ENCODE measurements at places on chromosomes 6 and 20.

DNA sequence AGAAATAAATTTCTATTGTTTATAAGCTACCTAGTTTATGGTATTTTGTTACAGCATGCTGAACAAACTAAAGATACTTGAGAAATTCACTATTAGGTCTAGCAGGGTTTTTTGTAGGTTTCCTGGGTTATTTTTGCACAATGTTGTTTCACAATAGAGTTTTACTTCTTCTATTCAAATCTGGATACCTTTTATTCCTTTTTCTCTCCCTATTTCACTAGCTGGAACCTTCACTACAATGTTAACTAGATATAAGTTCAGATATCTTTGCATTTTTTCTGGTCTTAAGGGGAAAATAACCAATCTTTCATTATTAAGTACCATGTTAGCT lies 237.7 kb upstream of the CITED2 start:
- no peak for DNase-seq

DNA sequence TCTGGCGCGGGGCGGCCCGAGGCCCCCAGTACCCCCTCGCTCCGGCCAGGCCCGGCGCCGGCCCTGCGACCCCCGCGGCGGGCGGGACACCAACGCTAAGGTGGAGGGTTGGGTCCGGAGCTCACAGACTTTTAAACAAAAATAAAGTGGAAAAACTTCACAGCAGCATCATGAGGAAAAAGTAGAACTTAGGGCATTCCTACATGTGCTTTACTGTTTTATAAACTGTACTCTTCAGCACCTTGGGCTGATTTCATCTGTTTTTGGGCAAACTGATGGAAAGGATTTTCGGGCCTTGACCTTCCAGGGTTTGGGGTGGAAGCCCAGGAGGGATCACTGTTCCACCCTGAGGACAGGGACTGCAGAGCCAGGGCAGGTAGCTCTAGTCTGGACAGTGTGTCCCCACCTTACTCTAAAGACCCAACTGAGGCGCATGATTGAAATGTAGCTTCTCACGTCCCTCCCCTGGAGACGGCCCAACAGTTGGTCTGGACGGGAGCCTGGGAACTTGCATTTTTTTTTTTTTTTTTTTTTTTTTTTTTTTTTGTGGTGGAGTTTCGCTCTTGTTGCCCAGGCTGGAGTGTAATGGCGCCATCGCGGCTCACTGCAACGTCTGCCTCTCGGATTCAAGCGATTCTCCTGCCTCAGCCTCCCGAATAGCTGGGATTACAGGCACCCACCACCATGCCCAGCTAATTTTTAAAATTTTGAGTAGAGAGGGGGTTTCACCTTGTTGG lies 740 bp downstream of the NELFCD start:
- DNase-seq, result no peak

GRCh38 chr20:90651-91050 lies 3.2 kb downstream of the DEFB125 start:
- DNase-seq, result no peak

GRCh38 chr6:154306696-154307095 lies 49.9 kb downstream of the IPCEF1 start:
- DNase-seq, result no peak

DNA sequence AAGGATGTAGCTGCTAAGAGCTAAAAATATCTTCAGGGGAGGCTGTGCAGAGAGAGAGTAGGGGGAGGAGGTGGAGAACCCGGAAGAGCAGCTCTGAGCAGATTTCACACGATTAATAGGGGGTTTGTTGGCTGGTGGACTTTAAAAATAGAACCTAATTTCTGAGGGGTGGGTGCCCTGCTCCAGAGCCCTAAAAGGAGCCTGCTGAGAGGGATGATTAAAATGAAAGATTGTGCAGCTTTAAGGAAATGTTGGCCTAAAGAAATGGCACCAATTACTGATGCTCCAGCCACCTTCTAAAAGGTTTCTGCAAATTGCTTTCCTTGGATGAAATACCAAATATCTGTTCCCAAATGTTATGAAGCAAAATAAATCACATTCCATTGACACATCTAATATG lies 202.8 kb upstream of the BTBD3 start:
- DNase-seq, result no peak

- no peak for DNase-seq
Observed at GRCh38 chr6:34468378-34468892, 2.6 kb downstream of the PACSIN1 start.

DNA sequence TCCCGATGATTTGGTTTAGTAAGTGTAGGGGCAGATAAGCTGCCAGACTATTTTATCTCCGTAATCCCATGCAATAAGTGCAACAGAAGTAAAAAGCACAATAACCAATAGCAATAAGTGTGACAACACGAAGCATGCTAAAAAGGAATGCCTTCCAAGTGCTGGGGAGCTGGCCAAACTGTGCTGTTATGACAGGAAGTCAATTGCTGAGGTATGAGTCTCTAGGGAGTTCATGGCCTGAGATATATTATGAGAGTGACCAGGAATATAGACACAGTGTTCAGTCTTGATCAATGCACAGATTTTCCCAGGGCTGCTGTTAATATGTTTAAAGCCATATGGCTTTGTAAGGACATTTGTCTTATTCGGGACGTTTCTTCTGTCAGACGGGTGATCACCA lies 10.5 kb upstream of the ANGPT4 start:
- no peak for DNase-seq

GRCh38 chr6:78611102-78611620 lies 256.2 kb upstream of the IRAK1BP1 start:
- DNase-seq, result no peak

GRCh38 chr6:40671694-40672050 lies 84.5 kb upstream of the LRFN2 start:
- no peak for DNase-seq

DNA sequence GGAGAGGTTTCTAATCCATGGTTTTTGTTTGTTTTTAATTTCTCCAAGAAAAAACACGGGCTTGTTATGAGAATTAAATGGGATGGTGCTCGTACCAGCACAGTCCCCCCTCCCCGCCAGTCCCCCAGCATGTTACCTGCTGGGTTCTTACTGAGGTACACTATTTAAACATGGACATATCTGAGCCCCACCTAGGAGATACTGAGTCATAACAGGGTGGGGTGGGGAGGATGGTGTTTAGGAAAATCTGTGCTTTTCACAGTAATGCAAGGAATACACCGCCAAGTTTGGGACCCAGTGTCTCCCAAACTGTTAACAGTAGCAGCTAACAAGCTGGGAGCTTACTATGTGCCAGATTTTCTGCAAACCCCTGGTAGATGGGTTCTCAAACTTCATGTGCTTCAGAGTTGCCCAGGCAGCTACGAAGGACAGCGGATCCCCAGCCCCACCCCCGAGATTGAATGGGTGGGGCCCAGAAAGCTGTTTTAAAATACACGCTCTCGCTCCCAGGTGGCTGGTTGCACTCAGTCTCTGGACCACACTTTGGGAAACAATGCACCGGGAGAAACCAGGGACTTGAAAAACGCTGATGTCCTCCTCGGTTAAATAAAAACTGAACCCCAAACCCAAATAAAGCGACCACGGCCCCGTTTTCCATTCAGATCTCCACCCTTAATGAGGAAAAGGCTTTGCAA lies 995 bp downstream of the ZFP64 start:
- no peak for DNase-seq

- DNase-seq, result no peak
Observed at GRCh38 chr6:73612611-73613010, 41.2 kb downstream of the SLC17A5 start.

DNA sequence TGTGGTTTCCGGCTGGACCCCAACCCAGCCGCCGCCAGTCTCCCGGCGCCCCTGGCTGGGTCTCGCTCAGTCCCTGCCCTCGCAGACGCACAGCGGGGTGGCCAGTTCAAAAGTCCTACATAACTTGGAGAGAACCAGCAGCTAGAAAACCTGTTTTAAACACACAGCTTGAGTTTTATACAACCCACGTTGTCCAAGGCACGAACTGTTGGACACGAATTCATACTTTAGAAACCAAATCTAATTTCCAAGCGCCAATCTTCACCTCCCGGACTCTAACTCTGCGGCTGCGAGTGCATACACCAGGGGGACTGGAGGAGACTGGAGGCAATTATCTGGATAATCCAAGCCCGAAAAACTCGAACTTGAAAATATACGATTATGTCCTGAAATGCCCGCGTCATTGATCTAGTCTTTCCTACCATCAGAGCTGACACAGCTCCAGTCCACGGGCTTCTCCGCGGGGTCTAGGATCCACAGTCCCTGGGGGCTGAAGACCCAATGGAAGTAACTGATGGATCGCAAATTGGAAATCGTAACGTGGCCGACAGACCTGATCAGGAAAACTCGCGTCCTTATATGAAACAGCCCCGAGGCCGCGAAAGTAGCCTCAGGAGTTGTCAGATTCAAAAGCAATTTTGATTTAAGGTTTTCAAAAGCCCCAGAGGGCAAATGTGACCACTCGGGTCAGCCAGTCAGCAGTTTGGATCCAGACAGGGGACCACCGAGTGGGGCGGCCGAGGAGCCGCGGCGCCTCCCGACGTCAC lies 843 bp upstream of the HEY2 start:
- DNase-seq, result no peak

GRCh38 chr6:165850434-165851019 lies 187.5 kb upstream of the PDE10A start:
- peak; percentile 48 for DNase-seq

DNA sequence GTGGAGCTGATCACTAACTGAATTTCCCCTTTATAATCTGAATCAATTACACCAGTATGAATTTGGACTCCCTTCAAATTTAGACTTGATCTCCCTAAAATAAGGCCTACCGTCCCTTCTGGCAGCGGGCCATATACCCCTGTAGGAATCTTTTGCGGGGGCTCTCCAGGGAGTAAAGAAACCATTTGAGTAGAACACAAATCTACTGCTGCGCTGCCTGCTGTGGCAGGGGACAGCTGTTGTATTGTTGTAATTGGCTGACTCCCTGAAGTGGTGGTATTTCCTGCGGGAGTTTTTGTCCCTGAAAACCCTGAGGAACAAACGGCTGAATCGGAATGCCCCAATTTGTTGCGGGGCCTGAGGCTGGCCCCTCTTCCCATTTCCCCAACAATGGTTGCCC lies 16.0 kb upstream of the PTCRA start:
- no peak for DNase-seq

GRCh38 chr20:51093240-51093763 lies 70.4 kb upstream of the KCNG1 start:
- DNase-seq, result no peak

GRCh38 chr20:23823111-23823510 lies 3.4 kb downstream of the CST2 start:
- no peak for DNase-seq

- no peak for DNase-seq
Observed at GRCh38 chr20:53220482-53221307, 248.5 kb downstream of the TSHZ2 start.

GRCh38 chr6:2229742-2230141 lies 15.7 kb downstream of the GMDS start:
- no peak for DNase-seq

GRCh38 chr6:147930745-147931144 lies 411.9 kb upstream of the SASH1 start:
- no peak for DNase-seq

GRCh38 chr20:19181552-19181951 lies 30.9 kb upstream of the SLC24A3 start:
- no peak for DNase-seq

GRCh38 chr6:34986845-34987246 lies 97.8 kb downstream of the ANKS1A start:
- peak; percentile 30 for DNase-seq

GRCh38 chr6:111900735-111901134 lies 27.5 kb upstream of the FYN start:
- no peak for DNase-seq

Measured in stimulated activated CD8-positive, alpha-beta memory T cell treated with anti-CD3 and anti-CD28 coated beads, Interleukin-12 subunit alpha, Interleukin-12 subunit beta, amount 100 ng/mL, for 1 hour (primary cell).